Type B pancreatic cell (in vitro differentiated cells): ENCODE measurements at places on chromosomes 16 and 17. TPM values are rescaled to one million over a fixed set of nuclear protein-coding genes. Genes with fewer than 3 reads are reported as not detected.

DNA sequence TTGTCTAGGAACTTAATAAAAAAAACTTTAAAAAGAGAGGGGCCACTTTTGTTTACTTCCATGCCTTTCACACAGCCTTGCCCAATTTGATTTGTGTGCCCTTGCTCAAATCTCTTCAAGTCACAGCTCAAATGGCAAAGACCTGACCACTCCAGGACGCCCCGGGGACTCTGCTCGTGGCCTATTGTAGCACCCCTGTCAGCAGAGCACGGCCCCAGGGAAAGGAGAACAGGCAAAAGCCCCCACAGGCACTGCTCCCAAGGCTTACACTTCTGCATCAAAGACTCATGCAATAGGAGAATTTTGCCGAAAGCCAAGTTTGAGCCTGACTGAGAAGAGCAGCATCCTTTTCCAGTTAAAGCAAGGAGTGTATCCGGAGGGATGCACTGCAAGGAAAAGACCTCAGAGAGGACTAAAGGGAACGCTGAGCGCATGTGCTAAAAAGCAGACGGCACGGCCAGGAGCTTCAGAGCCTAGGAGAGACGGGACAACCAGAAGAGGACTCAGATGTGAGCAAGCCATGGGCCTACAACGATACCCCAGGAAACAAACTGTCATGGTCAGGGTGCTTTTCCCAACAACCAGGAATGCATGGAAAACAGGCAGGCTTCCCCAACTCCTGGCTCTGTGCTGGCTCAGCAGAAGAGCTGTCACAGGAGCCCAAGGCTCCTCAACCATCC lies 8.2 kb downstream of the CREBBP start:
- no peak for DNase-seq

GRCh38 chr17:19978209-19978802 lies 678 bp upstream of the AKAP10 start:
- DNase-seq, result no peak

DNA sequence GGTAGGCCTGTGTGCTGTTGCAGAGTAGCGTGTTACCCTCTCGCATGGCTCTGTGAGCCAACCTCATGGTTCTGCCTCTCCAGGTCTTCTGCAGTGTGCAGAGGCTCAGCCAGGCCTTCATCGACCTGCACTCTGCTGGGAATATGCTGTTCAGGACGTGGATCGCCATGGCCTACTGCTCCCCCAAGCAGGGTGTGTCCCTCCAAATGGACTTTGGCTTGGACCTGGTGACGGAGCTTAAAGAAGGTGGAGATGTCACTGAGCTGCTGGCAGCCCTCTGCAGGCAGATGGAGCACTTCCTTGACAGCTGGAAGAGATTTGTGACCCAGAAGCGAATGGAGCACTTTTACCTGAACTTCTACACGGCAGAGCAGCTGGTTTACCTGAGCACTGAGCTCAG lies 75.8 kb upstream of the ENDOV start:
- DNase-seq, result no peak

DNA sequence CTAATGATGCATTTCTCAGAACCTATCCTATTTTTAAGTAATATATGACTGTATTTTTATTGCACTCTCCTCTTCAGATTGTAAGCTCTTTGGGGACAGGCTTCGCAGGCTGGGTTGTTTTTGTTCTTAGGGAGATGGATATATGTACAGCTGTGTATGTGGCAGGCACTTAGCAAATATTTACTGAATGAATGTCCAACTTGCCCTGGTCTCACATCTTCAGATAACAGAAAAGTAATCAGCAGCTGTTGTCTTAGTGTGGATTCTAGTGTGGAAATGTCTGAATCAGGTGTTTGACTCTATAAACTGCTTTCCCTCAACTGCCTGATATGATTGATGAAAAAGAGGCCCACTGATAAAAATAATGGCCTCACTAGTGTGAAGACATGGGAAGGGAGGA lies 47.1 kb upstream of the SLC12A3 start:
- DNase-seq, result no peak

DNA sequence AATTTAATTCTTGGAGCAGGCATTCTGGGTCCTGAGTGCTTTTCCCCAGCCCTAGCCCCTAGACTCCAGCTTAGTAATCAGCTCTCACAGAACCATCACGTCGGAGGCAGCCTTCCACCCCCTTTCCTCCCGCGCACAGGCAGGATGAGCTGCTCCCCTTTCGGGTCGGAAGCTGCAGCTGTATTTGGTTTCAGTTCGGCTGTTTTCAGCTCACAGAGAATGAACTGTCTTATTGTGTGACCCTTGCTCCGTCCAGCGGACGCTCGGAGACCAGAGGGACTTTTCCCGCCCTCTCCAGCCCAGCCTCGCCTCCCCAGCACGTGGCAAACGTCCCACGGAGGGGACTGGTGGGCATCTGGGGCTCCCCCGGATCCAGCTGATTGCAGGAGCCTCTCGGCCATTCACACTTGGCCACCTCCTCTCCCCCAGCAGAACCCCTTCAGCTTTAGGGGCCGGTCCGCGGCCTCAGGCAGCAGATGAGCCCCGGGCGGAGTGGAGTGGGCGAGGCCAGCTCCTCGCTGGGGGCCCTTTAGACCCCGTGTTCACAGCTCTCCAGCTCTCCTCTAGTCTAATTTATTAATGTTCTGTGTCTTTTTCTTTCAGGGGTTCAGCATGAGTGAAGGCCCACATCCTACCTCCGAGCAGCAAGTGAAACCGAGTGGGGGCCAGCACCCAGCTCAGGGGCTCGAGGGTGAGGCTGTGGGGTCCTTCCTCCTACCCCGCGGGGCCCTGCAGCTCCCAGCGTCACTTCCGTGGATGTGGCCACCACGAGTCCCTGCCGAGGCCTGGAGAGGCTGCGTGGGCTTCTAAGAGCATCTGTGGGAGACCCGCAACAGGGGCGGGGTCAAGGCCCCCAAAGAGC lies 863 bp upstream of the UTS2R start:
- DNase-seq, result no peak

DNA sequence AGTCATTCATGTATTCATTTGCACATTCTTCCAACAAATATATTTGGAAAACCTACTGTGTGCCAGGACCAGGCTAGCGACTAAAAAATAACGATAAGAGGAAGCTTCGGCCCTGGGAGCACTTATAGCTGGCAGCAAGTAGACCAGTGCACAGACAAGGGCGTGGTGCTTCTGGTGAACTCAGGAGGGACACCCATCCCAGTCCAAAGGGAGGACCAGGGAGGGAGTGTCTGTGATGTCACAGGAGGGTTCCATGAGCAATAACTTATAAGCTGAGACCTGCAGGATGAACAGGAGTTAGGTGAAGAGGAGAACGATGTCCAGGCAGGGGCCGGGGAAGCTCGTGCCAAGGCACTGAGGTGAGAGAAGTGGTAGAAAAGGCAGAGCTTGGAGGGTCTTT lies 17.4 kb upstream of the PHOSPHO1 start:
- DNase-seq, result no peak

DNA sequence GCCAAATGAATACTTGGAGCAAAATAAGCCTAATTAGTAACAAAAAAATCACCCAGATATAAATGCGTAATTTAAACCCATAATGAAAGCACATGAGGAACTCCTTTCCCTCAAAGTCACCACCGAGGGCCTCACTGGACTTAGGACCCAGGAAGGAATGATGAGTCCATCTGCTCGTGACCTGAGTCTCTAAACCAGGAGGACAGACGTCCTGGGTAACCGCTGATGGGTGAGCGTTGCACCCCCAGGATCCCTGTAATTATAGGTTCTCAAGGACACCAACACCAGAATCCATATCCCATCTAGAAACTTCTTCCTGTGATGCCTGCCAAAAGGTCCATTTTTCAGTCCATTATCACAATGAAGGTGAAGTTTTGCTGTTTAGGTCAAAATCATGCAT lies 121.4 kb downstream of the ZNF778 start:
- no peak for DNase-seq

- DNase-seq, result no peak
Observed at GRCh38 chr16:1079341-1079740, 6.8 kb downstream of the SSTR5 start.

GRCh38 chr16:24677388-24677787 lies 52.1 kb upstream of the TNRC6A start:
- no peak for DNase-seq

GRCh38 chr16:76197900-76198299 lies 79.3 kb upstream of the CNTNAP4 start:
- DNase-seq, result no peak

- no peak for DNase-seq
Observed at GRCh38 chr17:49292901-49293300, 62.3 kb upstream of the PHOSPHO1 start.

DNA sequence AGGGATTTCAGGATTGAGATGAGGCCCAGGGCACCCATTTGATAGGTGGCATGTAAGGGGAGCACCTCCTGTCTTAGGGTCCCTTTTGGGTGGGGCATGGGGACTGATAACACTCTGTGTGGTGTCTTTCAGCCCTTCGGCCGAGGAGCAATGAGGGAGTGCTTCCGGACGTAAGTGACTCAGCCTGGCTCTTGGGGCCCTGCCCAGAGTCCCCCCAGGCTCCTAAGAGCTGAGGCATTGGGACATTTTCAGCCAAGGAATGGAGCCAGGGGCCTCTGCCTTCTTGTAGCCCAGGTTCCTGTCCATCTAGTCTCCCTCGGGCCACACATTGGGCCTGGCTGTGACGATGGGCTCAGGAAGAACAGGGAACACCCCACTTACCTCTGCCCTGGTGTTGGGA lies 44.4 kb downstream of the EEF2K start:
- DNase-seq, result no peak

DNA sequence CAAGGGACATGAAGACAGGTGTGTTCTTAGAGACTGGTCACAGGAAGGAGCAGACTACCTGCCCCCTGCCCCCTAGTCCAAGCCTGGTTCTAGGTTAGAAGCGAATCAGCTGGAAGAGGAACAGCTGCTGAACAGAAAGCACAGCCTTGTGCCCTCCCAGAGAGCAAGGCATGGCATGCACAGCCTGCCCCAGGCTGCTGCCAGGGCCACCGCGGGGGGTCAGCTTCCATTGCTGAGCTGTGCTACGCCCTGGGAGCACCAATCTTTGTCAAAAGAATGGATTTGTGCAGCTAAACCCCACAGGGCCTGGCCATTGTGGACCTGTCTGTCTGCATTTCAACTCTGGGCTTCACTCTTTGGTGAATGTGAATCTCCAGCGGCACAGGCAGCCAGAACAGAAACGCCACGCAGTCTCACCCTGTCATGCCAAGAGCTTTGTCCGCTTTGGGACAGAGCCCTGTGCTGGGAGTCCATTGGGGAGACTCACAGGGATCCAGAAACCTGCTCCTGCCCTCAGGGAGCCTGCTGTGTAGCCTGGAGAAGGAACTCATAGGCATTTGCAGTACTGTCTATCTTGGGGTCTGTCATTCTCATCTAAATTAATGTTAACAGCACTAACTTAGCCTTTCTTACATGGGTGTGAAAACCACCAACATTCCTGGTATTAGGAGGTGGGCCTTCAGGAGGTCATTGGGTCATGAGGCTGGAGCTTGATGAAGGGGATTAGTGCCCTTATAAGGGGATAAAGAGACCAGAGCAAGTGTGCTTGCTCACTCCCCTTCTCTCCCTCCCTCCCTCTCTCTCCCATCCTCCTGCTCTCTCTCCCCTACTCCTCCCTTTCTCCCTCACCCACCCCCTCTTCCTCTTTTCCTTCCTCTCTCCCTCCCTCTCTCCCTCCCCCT lies 25.6 kb upstream of the CDRT4 start:
- DNase-seq, result no peak

DNA sequence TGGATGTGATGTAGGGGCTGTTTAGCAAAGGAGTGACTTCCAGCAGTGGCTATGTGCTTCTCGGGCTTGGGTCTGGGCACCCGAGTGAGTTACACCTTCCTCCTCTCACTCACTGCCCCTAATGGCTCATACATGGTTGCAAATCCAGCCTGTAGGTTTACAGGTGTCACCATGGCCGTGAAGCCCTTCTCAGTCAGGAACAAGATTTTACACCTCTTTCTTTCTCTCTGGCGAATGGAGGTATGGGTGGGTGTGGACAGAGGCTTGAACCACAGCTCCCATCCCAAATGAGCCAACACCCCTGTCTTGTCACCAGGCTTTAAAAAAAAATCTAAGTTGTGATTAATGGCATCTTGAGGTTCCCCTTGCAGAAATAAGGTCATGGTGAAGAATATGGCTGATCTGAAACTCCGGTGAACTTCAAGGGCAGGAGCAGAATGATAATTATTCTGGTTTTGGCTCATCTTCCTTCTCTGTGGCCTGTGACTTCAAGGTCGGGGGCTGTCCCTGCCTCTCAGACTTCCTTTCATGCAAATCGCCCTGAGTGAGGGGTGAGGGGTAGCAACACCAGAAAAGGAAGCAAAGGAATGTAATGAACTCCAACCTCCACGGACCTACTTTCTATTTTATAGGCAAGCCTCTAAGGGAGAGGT lies 331.2 kb downstream of the MAF start:
- DNase-seq, result no peak

GRCh38 chr16:50313596-50314478 lies 47.5 kb downstream of the ADCY7 start:
- no peak for DNase-seq

SOST gene
- 2.0 TPM in 1 of 2 replicates, not detected in the other for total RNA-seq
